ENCODE measurements at places on chromosomes 13 and 19. TPM values are rescaled to one million over a fixed set of nuclear protein-coding genes. Genes with fewer than 3 reads are reported as not detected.

The SBK3 gene
- 0.80 TPM for total RNA-seq

DNA sequence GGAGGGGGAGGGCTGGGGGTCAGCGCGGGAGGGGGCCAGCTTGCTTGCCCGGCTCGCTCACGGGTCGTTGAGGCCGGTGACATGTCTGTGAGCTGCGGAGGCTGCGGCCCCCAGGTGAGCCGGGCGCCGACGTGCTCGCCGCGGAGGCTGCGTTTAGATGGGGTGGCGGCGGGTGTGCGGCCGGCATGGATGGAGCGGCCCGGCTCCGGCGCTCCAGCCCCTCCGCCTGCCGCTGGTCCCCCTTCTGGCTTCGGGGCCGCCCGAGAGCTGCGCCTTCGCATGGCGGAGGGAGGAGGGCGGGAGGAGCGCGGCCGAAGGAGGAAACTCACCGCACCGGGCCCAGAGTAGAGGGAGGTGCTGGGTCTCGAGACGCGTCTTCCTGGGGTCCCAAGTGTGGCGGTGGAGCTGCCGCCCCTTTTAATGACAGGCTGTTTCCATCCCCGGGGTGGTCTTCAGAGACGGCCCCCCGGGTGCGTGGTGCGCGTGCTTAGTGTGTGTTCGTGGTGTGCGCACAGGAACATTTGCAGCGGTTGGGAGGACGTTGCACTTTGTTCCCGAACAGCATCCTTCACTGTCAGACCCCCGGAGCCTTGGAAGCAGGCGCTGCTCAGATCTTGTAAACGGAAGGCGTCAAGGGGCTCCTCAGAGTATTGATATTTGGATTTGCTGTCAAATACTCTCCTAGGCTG lies at the start of gene AKAP11:
Gene AKAP11 (plus strand): TSS at position 38 of the 689 bp plus-strand sequence. CDS start 14,197 bp downstream, outside the sequence.
- H3K27me3 ChIP-seq = no peaks in the 10 kb centered on the region
- peak; percentile 72 for DNase-seq
- no peaks in the 10 kb centered on the region for H3K36me3 ChIP-seq
- peak within 1 kb of the TSS; percentile 89 for H3K4me3 ChIP-seq
- peaks cover 18% of the 10 kb centered on the region for H3K4me1 ChIP-seq

GRCh38 chr13:21949818-21950429 lies 279.1 kb downstream of the FGF9 start:
- H3K27ac ChIP-seq = no peak overlapping the region
- no peaks in the 10 kb centered on the region for H3K27me3 ChIP-seq
- no peak overlapping the region for H3K4me3 ChIP-seq
- no peak for DNase-seq
- no peaks in the 10 kb centered on the region for H3K36me3 ChIP-seq
- no peaks in the 10 kb centered on the region for H3K4me1 ChIP-seq

DNA sequence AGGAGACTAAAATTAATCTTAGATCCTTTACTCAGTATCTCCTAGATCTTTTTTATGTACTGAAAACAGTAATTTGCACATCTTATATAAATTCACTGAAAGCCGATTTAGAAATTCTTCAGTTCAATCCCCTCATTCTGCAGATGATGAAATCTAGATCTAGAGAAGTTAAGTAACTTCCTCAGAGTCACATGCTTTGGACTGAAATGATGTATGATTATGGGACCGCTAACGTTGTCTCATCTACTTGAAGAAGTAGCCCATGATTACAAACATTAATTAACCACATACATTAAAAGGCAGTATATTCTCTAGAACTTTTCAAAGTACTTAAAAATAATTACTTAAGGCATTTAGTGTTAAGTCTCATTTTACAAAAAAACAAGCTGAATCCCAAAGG lies 37.8 kb downstream of the ELF1 start:
- DNase-seq = no peak
- H3K4me3 ChIP-seq = peak overlapping the region; percentile 45
- peak overlapping the region; percentile 83 for H3K27ac ChIP-seq
- no peaks in the 10 kb centered on the region for H3K27me3 ChIP-seq
- peaks cover 4% of the 10 kb centered on the region for H3K36me3 ChIP-seq

- no peak overlapping the region for H3K27ac ChIP-seq
- DNase-seq = no peak
- no peak overlapping the region for H3K4me3 ChIP-seq
- H3K4me1 ChIP-seq = no peaks in the 10 kb centered on the region
- no peaks in the 10 kb centered on the region for H3K36me3 ChIP-seq
These were observed 546.7 kb downstream of the SLITRK5 start for GRCh38 chr13:88217883-88218282.

DNA sequence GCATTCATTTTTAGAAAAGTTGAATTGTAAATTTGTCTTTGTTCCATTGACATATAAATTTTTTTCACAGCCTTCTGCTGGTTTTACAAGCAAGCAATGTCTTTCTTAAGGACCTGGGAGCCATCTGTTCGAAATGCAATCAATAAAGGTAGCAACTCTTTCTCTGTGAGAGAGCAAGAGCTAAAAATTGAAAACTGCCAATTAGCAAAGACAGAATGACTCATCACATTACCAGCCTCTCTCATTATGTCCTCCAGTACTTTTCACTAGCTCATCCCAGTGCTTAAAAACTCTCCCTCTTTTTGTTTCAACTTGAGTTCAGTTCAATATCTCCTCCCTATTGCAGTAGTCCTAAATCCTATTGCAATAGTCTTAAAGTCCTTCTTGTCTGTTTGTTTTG lies 760.7 kb upstream of the SLITRK6 start:
- no peaks in the 10 kb centered on the region for H3K27me3 ChIP-seq
- DNase-seq = no peak
- H3K36me3 ChIP-seq = no peaks in the 10 kb centered on the region
- no peak overlapping the region for H3K4me3 ChIP-seq

- H3K4me1 ChIP-seq = no peaks in the 10 kb centered on the region
- H3K4me3 ChIP-seq = no peak overlapping the region
- no peaks in the 10 kb centered on the region for H3K27me3 ChIP-seq
- H3K27ac ChIP-seq = no peak overlapping the region
- H3K36me3 ChIP-seq = no peaks in the 10 kb centered on the region
These were observed 343.5 kb upstream of the SPRY2 start for GRCh38 chr13:80684217-80684991.

DNA sequence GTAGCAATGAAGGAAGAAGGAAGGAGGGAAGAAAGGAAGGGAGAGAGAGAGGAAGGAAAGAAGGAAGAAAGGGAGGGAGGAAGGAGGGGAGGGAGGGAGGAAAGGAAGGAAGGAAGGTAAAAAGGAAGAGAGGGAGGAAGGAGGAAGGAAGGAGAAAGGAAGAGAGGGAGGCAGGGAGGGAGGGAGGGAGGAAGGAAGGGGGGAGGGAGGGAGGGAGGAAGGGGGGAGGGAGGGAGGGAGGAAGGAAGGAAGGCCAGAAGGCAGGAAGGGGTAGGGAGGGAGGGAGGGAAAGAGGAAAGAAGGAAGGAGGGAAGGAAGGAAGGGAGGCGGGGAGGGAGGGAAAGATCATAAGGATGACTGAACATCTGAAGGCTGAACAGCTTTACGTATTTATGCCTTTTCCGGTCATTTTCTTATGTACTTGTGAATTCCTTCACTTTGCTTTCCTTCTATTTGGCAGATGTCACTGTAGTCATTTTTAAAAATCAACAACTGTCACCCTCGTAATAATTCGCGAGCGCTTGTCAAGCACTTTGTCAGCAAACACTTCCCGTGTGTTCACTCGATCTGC lies 6.7 kb upstream of the TTYH1 start:
- H3K27ac ChIP-seq = no peak overlapping the region
- H3K4me3 ChIP-seq = no peak overlapping the region
- no peaks in the 10 kb centered on the region for H3K36me3 ChIP-seq
- no peak for DNase-seq

GRCh38 chr19:1522838-1523237 lies 1.0 kb upstream of the PLK5 start:
- no peak overlapping the region for H3K4me3 ChIP-seq
- H3K36me3 ChIP-seq = no peaks in the 10 kb centered on the region
- no peak overlapping the region for H3K27ac ChIP-seq

DNA sequence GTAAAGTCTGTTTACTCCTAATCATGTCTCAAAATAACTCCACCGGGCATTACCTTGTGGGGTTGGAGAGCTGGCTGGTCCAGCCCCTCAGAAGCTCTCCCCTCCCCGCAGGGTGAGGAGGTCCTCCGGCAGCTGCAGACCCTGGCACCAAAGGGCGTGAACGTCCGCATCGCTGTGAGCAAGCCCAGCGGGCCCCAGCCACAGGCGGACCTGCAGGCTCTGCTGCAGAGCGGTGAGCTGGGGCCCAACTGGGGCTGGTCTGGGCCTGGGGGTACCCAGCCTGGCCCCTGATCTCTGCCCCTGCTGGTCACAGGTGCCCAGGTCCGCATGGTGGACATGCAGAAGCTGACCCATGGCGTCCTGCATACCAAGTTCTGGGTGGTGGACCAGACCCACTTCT lies 20.2 kb downstream of the HIPK4 start:
- no peak for DNase-seq
- no peaks in the 10 kb centered on the region for H3K27me3 ChIP-seq
- peaks cover 78% of the 10 kb centered on the region for H3K36me3 ChIP-seq
- no peak overlapping the region for H3K27ac ChIP-seq
- H3K4me3 ChIP-seq = no peak overlapping the region
- H3K4me1 ChIP-seq = peaks cover 27% of the 10 kb centered on the region

GRCh38 chr19:50501568-50502475 lies 9.2 kb downstream of the JOSD2 start:
- peaks cover 5% of the 10 kb centered on the region for H3K36me3 ChIP-seq
- H3K27me3 ChIP-seq = no peaks in the 10 kb centered on the region
- no peaks in the 10 kb centered on the region for H3K4me1 ChIP-seq
- no peak overlapping the region for H3K4me3 ChIP-seq
- no peak overlapping the region for H3K27ac ChIP-seq

DNA sequence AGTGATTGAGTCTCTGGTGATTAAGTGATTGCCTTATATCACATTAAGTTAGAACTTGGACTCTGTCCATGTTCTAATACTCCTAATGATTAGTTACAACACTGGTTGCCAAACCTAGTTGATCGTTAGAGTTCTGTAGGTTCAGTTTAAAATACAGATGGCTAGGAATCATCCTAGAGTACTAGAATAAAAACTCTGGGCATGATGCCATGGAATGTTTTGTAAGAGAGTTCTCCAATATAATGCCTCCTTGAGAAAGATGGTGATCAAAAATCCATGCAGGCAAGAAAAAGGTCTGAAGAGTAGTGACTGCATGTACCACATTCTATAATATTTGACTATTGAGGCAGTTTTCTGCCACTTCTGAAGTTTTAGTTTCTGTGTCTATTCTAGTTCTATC lies 176.3 kb downstream of the GPC5 start:
- H3K27ac ChIP-seq = no peak overlapping the region
- H3K4me3 ChIP-seq = no peak overlapping the region
- no peaks in the 10 kb centered on the region for H3K27me3 ChIP-seq

GRCh38 chr13:75153386-75153785 lies 328.6 kb downstream of the TBC1D4 start:
- no peak overlapping the region for H3K27ac ChIP-seq
- H3K27me3 ChIP-seq = no peaks in the 10 kb centered on the region
- no peak overlapping the region for H3K4me3 ChIP-seq
- no peak for DNase-seq

- no peaks in the 10 kb centered on the region for H3K27me3 ChIP-seq
- DNase-seq = no peak
- H3K4me1 ChIP-seq = peaks cover 35% of the 10 kb centered on the region
- H3K36me3 ChIP-seq = peaks cover 60% of the 10 kb centered on the region
- H3K4me3 ChIP-seq = no peak overlapping the region
- H3K27ac ChIP-seq = no peak overlapping the region
These were observed 81.2 kb downstream of the KDM4B start for GRCh38 chr19:5050067-5050656.

The SIGLEC12 gene
- 5.9 TPM for total RNA-seq
